Fibroblast of mammary gland (primary cell): ENCODE measurements at places on chromosomes 7 and 10.

DNA sequence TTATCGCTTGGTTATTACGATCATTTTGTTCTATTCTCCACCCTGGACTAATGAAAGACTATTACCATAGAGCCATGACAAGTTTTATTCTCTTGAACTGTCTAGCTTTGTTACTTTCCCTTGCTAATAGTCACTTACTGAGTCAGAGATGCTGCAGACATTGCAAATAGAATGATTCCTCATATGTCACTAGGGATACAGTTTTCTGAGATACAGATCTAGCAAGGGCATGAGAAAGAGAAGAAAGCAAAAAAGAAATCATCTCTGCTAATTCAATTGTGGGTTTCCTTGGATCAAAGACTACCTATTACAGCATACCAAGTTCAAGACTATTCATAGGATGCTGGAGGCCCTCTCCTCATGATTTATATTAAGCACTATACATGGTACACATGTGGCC, 204.3 kb downstream of the MBL2 start:
- peak; percentile 11 for DNase-seq

- DNase-seq, result no peak
Observed at GRCh38 chr7:44439926-44440325, 50.5 kb downstream of the NUDCD3 start.

- no peak for DNase-seq
Observed at GRCh38 chr10:131083915-131084790, 227.4 kb downstream of the TCERG1L start.

- peak; percentile 61 for DNase-seq
Observed at GRCh38 chr7:38858259-38858884, 50.6 kb downstream of the VPS41 start.

- no peak for DNase-seq
Observed at GRCh38 chr7:107998150-107998549, 4.8 kb downstream of the LAMB1 start.

GRCh38 chr10:43263551-43264343, 3.1 kb downstream of the RASGEF1A start:
- no peak for DNase-seq

GRCh38 chr7:111753968-111754367, 191.7 kb upstream of the IMMP2L start:
- DNase-seq, result peak; percentile 41

- DNase-seq, result no peak
Observed at GRCh38 chr7:106692450-106693051, 31.6 kb upstream of the CCDC71L start.

DNA sequence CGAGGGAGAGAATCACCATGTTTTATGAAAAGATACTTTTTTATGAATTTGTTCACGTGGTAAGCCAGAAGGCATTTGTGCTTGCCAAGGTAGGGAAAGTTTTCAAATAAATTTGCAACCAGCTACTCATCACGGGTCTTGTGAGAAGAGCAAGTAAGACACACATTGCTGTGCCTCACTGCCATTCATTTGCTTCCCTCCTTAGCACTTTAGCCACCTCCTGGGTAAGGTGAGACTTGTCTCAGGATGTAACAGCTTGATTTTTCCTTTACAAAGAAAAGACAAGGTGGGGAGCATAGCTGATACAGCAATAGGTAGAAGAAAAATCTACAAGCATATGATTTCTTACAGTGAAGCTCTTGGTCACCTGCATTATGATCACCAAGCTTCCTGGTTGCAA, 342.4 kb upstream of the GRM3 start:
- no peak for DNase-seq

- DNase-seq, result no peak
Observed at GRCh38 chr7:64997164-64997908, 6.5 kb upstream of the ZNF117 start.

DNA sequence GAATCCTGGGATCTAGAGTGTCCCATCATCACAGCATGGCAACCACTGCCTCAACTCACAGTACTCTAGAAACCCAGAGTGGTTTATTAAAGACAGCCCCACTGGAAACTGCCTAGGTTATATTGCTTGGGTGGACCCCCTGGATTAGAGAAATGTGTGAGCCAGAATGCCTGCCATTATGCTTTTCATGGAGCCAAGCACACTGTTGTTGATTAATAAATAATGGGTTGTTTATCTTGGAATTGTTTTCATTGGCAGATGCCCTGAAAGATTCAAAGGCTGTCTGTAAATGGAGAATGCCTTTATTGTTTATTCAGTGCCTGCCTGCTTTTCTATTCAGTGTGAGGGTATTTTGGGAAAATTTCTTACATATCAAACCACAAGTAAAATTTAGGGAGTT, 52.1 kb downstream of the GNAI1 start:
- DNase-seq, result no peak

DNA sequence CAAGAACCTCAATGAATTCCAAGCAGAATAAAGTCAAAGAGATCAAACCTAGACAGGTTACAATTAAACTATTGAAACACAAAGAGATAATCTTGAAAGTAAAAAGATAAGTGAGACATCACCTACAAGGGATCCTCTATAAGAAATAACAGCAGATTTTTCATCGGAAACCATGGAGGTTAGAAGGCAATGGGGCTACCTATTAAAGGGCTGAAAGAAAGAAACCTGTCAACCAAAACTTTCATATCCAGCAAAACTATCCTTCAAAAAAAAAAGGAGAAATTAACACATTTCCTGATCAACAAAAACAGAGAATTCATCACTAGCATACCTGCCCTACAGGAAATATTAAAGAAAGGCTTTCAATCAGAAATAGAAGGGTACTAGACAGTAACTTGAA, 244.9 kb downstream of the ARHGAP12 start:
- peak; percentile 30 for DNase-seq

DNA sequence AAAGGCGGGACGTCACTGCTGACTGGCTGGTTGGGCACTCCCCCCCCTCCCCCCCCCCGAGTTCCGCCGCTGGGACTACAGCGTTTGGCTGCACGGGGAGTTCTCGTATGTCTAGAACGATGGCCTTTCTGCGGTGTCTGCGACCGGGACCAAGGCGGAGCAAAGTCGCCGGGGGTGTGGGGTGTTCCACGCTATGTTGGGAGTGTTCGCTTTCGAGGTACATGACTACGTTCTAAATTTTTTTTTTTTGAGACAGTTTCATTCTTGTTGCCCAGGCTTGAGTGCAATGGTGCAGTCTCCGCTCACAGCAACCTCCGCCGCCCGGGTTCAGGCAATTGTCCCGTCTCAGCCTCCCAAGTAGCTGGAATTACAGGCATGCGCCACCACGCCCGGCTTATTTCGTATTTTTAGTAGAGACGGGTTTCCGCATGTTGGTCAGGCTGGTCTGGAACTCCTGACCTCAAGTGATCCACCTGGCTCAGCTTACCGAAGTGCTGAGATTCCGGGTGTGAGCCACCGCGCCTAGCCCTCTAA, 573 bp upstream of the IDI1 start:
- DNase-seq, result no peak

DNA sequence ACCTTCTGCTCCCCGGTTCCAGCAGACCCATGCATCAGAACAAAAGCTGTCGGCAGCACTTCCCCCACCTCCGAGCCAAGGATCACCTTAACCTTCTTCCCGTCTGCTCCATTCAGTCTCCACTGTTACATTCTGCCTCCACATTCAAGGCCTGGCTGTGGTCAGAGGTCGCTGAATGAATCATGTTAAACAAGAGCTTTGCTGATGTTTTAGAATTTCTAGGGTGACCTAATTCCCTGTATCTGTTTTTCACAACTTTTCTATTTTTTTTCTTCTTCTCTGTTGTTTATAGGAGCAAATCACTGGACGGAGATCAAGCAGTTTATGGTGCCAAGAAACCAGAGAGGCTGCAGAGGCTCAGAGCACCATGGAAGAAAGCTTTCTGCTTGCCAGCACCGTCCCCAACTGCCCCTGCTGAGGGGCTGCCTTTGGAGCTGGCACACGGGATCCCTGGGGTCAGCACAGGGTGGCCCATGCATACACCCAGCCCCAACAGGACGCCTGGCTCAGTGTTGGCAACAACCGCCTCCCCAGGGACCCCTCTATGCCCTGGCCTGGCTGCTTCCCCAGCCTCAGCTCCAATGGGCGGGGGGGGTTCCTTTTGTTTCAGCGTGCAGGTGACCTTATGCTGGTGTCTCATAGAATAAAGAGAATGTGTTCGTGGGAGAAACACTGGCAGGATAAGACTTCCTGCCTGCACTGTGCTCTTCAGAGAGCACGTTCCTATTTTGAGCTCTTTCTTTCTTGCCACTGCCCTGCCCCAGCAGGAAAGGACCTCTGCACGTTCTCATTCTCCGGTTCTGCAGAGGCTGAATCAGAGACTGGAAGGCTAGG, 182.7 kb upstream of the LYZL2 start:
- DNase-seq, result peak; percentile 97

GRCh38 chr10:16905320-16905719, 88.1 kb upstream of the RSU1 start:
- DNase-seq, result peak; percentile 98

GRCh38 chr7:50151001-50151400, 58.0 kb upstream of the ZPBP start:
- DNase-seq, result no peak

- DNase-seq, result peak; percentile 77
Observed at GRCh38 chr7:123749537-123749857, 694 bp upstream of the WASL start.
